ENCODE measurements at places on chromosomes 4 and X. TPM values are rescaled to one million over a fixed set of nuclear protein-coding genes. Genes with fewer than 3 reads are reported as not detected.

The RAB33B gene
- 9.1 TPM for total RNA-seq

The BMP3 gene
- 7.7 TPM for total RNA-seq

The PLAC8 gene
- 72.4 TPM for total RNA-seq

The ATP2B3 gene
- 0.54 TPM for total RNA-seq

The GAGE12E gene
- not detected for total RNA-seq

The FHDC1 gene
- 27.2 TPM for total RNA-seq

The WDR17 gene
- 4.9 TPM for total RNA-seq

The NXT2 gene
- 9.5 TPM for total RNA-seq

The CXCL1 gene
- total RNA-seq: 49.4 TPM

The PPEF2 gene
- total RNA-seq: not detected

The SPANXB1 gene
- total RNA-seq: not detected

The AFAP1 gene
- 34.1 TPM for total RNA-seq

The GYPE gene
- 7.0 TPM for total RNA-seq

The PLP2 gene
- 8.9 TPM for total RNA-seq

All from lung (tissue), 17 donors.